ENCODE measurements at places on chromosomes 4 and X. TPM values are rescaled to one million over a fixed set of nuclear protein-coding genes. Genes with fewer than 3 reads are reported as not detected.

DNA sequence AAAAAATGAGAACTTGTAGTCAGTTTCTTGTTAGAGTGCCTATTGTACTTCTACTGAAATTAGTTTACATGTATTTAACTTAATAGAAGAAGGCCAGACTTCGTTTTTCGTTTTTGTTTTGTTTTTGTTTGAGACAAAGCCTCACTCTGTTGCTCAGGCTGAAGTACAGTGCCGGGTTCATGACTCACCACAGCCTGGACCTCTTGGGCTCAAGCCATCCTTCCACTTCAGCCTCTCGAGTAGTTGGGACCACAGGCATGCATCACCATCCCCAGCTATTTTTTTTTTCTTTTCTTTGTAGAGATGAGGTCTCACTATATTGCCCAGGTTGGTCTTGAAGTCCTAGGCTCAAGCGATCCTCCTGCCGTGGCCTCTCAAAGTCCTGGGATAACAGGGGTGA is 793.9 kb downstream of the ADGRL3 start:
- DNase-seq: no peak
- no peak overlapping the region for H3K4me3 ChIP-seq
- peaks cover 1% of the 10 kb centered on the region for H3K4me1 ChIP-seq
- H3K27ac ChIP-seq: no peak overlapping the region
- no peaks in the 10 kb centered on the region for H3K36me3 ChIP-seq
- no peaks in the 10 kb centered on the region for H3K27me3 ChIP-seq

DNA sequence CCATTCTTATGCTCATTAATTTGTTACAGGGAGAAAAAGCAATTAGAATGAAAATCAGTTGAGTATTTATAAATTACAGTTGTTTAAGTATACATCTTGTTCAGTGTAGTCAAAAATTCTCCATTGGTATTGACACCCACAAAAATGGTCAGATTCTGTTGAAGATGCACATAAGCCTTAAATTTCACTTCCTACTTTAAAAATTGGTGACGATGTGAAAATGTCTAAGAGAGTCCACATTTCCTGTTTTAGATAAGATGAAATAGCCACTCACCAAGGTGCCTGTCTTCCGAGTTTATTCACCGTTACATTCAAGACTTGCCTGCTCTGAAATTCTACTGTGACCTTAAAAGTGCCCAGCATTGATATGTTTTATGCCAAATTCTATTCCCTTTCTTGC is 93.6 kb downstream of the GPR143 start:
- H3K27me3 ChIP-seq: no peaks in the 10 kb centered on the region
- DNase-seq: no peak
- no peak overlapping the region for H3K27ac ChIP-seq

- H3K27ac ChIP-seq: peak overlapping the region; percentile 41
- peaks cover 1% of the 10 kb centered on the region for H3K36me3 ChIP-seq
- peaks cover 1% of the 10 kb centered on the region for H3K4me1 ChIP-seq
- H3K27me3 ChIP-seq: no peaks in the 10 kb centered on the region
- no peak for DNase-seq
- no peak overlapping the region for H3K4me3 ChIP-seq
Measured at GRCh38 chr4:164536814-164537213, 217.1 kb upstream of the SMIM31 start.

GRCh38 chrX:34559325-34559724 is 97.8 kb downstream of the TMEM47 start:
- no peak for DNase-seq
- H3K27me3 ChIP-seq: no peaks in the 10 kb centered on the region
- no peak overlapping the region for H3K27ac ChIP-seq
- H3K4me1 ChIP-seq: peaks cover 5% of the 10 kb centered on the region
- no peak overlapping the region for H3K4me3 ChIP-seq

- H3K27ac ChIP-seq: no peak overlapping the region
- H3K27me3 ChIP-seq: no peaks in the 10 kb centered on the region
- no peak overlapping the region for H3K4me3 ChIP-seq
- H3K36me3 ChIP-seq: no peaks in the 10 kb centered on the region
- no peaks in the 10 kb centered on the region for H3K4me1 ChIP-seq
Measured at GRCh38 chrX:136810493-136810892, 29.8 kb upstream of the ARHGEF6 start.

- DNase-seq: no peak
- no peaks in the 10 kb centered on the region for H3K27me3 ChIP-seq
- no peak overlapping the region for H3K4me3 ChIP-seq
- no peak overlapping the region for H3K27ac ChIP-seq
- H3K4me1 ChIP-seq: peaks cover 17% of the 10 kb centered on the region
Measured at GRCh38 chr4:55386073-55386472, 9.7 kb upstream of the TMEM165 start.

- no peak overlapping the region for H3K27ac ChIP-seq
- no peak for DNase-seq
- no peaks in the 10 kb centered on the region for H3K4me1 ChIP-seq
- H3K27me3 ChIP-seq: no peaks in the 10 kb centered on the region
- H3K4me3 ChIP-seq: no peak overlapping the region
Measured at GRCh38 chr4:175065228-175065627, 147.1 kb downstream of the ADAM29 start.

GRCh38 chr4:107255596-107255995 is 219.5 kb upstream of the DKK2 start:
- H3K36me3 ChIP-seq: no peaks in the 10 kb centered on the region
- H3K4me1 ChIP-seq: peaks cover 9% of the 10 kb centered on the region
- no peak for DNase-seq
- no peaks in the 10 kb centered on the region for H3K27me3 ChIP-seq

SHISA3 gene
- total RNA-seq: 0.40 TPM

CT45A2 gene
- not detected for total RNA-seq

MAGEH1 gene
- total RNA-seq: 33.6 TPM

F8A3 gene
- 4.6 TPM for total RNA-seq

Measured in progenitor cell of endocrine pancreas (in vitro differentiated cells).